ENCODE measurements at places on chromosomes 11 and 22.

DNA sequence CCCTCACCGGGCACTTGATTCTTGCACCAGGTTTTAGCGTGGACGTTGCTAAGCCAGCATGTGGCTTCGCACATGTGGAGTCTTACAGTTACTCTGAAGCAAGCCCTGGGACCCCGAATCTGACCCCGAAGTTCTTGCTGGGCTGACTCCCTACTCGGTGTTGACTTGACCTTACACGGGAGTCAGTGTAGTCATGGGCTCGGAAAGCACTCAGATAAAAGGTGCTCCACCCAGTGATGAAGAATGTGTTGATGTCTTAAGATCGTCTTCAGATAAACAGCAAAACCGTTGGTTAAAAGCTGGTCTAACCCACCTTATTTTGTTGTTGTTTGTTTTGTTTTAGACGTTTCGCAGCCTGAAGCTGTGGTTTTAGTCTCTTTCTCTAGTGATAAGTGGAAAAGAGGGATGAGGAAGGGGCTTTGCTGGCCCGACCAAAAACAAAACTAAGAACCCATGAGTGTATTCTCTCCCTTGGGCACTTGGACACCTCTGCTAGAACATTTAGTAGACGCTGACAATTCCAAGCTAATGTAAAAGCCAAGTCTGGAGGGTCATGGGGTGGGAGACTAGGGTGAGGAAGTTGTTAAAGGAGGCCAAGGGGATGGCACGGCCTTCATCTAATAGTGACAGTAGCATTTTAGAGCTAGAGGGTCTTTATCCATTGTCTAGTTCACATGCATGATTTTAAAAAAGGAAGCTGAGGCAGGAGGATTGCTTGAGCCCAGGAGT lies 69.9 kb downstream of the BCR start:
- no peak for DNase-seq

DNA sequence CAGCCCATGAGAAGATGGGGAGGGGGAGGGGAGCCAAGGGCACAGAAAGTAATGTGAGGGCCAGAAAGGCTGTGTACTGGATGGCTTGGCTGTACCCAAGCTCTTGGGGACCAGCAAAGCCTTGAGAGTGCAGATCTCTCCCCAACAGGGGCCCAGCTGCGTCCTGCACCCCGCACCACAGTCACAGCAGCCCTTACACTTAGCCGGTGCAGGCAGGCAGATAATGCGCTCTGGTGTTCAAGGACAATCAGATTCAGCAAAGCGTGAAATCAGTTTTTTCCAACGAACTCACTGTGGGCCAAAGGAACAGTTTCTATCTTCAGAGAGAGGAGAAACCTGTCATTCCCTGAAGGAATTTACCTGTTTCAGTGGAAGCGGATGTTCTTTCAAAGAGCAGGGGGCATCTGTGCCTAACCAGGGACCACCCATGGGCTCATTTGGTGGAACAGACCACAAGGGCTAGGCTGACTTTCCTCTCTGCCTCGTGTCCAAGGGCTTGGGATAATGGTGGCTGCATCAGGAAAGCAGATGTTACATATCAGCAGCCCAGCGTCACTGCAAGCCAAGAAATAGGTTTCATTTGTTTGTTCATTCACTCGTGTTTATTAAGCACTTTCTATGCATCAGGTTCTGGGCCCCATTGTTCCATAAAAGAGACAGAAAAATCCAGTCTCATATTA lies 81.2 kb upstream of the SPON1 start:
- DNase-seq: no peak

GRCh38 chr11:133827556-133827955 lies 17.8 kb downstream of the SPATA19 start:
- DNase-seq: no peak

- DNase-seq: no peak
These were observed 7.2 kb downstream of the ADAMTS15 start for GRCh38 chr11:130455483-130456127.

- DNase-seq: no peak
These were observed 63.8 kb upstream of the PRSS23 start for GRCh38 chr11:86736291-86737143.

GRCh38 chr11:128598506-128599150 lies 11.3 kb upstream of the ETS1 start:
- DNase-seq: no peak

DNA sequence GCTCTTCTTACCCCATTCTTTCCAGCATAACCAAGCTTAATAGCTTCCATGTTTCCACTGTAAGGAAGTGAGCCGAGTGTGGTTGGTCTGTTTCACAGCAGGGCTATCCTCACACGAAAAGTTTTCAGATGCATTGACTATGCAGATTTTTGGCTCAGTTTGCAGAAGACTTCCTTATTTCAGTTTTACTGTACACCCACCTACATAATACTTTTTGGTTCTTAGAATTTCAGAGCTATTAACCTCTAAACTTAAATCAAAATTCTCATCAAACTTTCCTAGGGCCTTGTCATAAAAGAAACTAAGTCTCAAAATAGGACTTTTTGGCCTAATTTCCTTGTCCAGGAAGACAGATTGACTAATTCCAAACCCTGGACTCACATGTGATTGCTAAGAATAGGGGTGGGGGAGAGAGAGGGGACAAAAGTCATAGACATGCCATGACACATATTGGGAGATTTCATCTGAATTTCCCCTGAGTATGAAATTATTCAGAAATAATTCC lies 7.3 kb upstream of the EHF start:
- no peak for DNase-seq

GRCh38 chr22:17972385-17973191 lies 51.8 kb downstream of the MICAL3 start:
- DNase-seq: no peak

- no peak for DNase-seq
These were observed 30.2 kb upstream of the TMPRSS5 start for GRCh38 chr11:113736323-113736722.

GRCh38 chr11:70303070-70303469 lies 32.6 kb downstream of the PPFIA1 start:
- DNase-seq: no peak

DNA sequence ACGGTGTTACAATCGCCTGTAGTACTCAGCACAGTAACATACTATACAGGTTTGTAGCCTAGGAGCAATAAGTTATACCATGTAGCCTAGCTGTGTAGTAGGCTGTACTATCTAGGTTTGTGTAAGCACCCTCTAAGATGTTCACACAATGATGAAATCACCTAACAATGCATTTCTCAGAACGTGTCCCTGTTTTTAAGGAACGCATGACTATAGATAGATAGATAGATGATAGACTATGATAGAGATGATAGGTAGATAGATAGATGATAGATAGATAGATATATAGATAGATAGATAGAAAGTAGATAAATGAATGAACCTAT lies 203.9 kb downstream of the FAM76B start:
- no peak for DNase-seq

DNA sequence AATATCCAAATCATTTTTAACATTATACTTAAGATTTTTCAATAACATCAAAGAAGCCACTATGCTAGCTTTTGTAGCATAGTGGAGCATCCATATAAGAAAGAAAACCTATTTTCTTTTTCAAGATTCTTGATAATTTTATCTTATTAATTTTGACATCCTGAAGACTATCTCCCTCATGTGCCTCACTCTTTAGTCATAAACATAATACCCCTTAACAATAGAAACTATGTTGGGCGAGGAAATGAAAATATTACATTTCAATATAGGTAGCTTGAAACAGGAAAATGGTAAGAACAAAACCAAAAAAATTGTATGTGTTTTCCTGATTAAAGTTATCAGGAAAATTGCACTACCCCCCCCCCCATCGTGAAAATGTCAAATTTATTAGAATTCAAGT lies 40.1 kb downstream of the ELMOD1 start:
- DNase-seq: no peak

DNA sequence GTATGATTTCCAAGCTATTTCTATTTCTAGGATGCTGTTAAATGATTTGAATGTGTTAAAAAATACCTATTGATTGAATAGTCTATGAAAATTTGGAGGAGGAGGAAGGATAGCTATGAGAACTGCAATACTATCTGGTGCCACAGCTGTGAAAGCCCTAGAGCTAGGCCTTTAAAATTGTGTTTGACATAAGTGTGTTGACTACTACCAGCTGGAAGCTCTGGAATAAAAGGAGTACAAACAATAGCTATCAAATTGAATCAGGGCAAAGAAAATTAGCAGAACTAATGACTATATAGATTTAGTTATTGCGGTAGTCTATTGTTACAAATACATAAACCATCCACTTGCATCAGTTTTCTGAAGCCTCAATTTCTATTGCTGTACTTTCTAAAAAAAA lies 124.8 kb upstream of the CNTN5 start:
- DNase-seq: no peak

- DNase-seq: no peak
These were observed 10.6 kb upstream of the NXPE4 start for GRCh38 chr11:114606003-114606801.

All from NCI-H187 treated with DMSO at 0.1 percent for 48 hours (cell line).